ENCODE measurements at places on chromosomes 7 and 10. TPM values are rescaled to one million over a fixed set of nuclear protein-coding genes. Genes with fewer than 3 reads are reported as not detected.

- no peak for DNase-seq
These were observed 7.7 kb downstream of the RUNDC3B start for GRCh38 chr7:87635921-87636320.

MCU gene
- 17.5 TPM for total RNA-seq

DNA sequence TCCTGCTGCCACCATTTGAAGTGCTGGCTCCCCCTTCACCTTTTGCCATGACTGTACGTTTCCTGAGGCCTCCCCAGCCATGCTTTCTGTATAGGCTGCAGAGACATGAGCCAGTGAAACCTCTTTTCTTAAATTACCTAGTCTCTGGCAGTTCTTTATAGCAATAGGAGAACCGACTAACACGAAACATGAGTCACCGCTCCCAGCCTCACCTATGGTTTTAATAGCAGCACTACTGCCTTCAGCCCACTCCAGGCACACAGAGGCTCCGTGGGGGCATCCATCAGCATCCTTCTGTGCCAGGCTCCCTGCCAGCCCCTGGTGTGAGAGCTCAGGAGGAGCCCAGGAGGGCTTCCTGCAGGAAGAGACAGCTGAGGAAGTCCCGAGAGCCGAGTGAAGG lies 5.5 kb upstream of the ZNF316 start:
- no peak for DNase-seq

DNA sequence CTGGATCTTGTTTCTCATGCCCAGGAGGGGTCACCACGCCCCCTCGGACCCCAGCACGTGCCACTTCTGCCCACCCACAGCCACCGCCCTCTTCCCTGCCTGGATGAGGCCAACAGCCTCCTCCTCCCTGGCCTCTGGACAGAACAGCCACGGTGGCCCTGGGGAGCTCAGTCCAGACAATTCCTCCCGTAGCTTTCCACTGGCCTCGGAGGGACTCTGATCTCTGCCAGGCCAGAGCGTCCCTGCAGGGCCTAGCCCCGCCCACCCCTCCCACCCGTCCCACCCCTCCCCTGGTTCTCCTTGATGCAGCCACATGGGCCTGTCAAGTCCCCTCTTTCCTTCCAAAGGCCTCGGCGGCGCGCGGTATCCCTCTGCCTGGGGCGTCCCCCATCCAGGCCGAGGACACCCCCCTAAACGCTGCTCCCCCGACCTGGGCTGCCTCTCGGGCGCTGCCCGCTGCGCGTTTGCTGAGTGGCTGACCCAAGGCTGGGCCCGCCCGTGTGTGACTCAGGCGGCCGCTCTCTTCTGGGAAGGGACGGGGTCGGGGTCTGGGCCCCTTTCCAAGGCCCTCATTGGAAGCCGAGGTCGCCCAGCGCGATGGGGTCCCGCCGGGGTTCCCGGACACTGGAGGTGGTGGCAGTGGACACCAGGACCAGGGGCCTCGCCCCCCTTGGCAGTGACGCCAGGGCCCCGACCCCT lies 557 bp downstream of the TMEM120A start:
- DNase-seq: no peak

VSTM4 gene
- 0.20 TPM for total RNA-seq

DNA sequence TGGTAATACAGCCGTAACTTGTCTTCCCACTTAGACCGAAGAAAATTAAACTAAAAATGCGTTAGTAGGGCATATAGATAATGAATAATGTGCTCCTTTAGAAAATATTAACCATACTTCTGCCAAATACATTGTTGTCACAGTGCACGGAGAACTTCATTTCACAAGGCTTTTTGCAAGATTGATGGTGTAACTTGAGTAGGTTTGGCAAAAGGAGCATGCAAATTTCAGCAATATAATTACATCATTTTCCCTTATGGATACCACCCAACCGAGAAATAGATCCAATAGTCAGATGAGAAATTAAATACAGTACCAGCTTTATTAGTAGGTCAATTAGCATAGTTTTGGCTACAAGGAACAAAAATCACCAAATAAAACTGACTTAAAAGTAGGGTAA lies 792.6 kb upstream of the C7orf33 start:
- DNase-seq: no peak

DNA sequence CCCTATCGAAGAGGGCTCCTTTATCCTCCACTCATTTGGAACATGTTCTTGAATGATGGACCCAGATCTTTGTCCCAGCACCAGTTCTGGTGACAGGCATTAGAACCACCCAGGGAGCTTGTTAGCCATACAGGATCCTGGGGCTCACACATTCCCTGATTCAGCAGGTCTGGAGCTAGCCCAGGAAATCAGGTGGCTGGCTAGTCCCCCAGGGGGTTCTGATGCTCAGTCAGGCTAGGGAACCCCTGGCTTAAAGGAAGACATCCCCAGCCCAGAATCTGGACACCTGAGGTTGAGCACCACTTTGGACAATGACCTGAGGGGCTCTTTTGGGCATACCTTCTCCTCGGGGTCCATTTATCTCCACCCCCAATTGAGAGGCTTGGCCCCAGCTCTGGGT lies 37.0 kb upstream of the NANOS1 start:
- no peak for DNase-seq

DNA sequence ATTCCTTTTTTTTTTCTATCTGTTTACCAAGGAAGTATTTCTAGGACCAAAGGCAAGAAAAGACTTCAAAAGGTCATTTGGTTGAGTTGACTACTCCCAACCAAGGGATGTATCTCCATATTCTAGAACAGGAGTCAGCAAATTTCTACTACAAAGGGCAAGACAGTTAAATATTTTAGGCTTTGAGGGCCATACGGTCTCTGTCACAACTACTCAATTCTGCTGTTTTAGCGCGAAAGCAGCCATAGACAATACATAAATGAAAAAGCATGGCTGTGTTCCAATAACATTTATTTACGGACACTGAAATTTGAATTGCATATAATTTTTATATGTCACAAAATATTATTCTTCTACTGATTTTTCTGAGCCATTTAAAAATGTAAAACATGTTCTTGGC lies 8.5 kb upstream of the ARID5B start:
- no peak for DNase-seq

GRCh38 chr10:62899311-62899710 lies 83.1 kb upstream of the EGR2 start:
- no peak for DNase-seq

GRCh38 chr7:117550625-117551024 lies 70.8 kb downstream of the CFTR start:
- DNase-seq: no peak

DNA sequence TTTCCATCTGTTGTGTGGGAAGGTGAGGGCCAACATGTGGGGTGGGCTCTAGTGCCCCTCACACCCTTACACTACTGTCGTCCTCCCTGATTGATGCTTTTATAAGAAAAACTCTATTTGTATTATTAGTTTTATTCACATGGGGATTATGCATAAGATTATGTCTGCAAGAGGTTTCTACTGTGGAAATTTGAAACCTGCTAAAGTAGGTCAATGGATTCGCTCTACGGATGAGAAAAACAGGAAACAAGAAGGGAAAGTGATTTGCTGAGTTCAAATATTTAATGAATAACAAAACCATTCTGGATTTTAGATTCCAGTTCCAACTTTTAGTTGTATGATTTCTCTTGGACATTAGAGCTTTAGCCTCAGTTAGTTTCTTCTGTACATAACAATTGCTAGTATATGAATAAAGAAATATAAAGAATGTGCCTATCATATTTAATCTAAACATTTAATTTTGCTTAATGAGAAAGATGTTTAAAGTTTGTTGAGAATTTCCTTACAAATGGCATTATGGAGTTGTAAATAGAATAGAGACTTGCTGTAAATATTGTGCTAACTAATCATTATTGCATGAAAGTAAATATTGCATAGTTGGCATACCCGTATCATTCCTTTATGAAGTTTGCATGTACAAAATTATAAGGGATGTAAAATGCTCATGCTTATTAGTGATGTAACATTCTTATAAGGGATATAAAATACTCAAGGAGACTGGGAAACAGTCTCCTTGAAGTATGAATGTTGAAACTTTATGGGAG lies 193.8 kb downstream of the THSD7A start:
- DNase-seq: no peak

GRCh38 chr10:89250865-89251408 lies 638 bp downstream of the LIPA start:
- no peak for DNase-seq

SLC18A2 gene
- not detected for total RNA-seq

- peak; percentile 38 for DNase-seq
These were observed 38.5 kb upstream of the MKRN1 start for GRCh38 chr7:140517546-140518369.

DNA sequence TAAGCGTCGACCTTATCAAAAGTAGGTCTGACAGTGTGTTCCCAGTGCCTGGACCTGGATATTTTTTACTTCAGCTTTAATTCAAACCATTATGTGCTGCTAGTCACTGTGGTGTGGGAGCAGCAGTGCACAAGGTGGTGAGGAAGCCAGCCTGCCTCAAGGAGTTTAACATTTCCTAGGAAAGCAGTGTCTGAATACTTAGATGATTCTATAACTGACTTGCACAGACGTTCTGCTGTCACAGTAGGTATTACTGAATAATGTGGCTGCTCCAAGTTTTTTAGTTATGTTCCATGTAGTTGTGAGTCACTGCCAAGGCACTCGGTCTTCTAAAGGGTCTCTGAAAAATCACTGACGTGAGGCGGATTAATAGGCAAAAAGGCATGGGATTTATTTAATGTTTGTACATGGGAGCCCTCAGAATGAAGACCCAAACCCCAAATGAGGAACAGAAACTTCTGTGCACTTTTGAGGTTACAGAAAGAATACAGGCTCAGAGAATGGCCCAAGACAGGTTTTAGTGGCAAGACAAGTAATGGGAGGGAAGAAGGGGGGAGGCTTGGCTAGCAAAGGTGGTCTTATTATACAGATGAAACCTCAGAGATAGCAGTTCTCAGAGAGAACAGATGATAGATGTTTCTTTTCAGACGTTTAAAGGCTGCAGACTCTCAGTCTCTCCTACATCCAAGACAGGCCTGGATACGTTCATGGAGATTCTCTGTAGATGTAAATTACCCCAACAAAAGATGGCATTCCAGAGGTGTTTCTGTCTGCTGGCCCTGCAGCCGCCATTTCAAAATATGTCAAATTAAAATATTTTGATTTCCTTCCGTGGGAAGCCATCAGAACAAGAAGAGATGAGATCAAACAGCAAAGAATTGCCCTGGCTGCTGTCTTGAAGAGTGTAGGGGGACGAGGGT lies 209.3 kb downstream of the SDK1 start:
- DNase-seq: no peak

Data from activated T-helper 1 cell treated with anti-CD3 and anti-CD28 coated beads, Interleukin-12 subunit alpha, Interleukin-12 subunit beta, Interleukin-2, Interleukin-4 antibody, amounts not matched to agents 30 ng/mL and 10 ng/mL and 1 ng/mL, durations not matched to agents 14 hours and 24 hours and 36 hours (primary cell).